ENCODE measurements at places on chromosomes 11 and 22.

DNA sequence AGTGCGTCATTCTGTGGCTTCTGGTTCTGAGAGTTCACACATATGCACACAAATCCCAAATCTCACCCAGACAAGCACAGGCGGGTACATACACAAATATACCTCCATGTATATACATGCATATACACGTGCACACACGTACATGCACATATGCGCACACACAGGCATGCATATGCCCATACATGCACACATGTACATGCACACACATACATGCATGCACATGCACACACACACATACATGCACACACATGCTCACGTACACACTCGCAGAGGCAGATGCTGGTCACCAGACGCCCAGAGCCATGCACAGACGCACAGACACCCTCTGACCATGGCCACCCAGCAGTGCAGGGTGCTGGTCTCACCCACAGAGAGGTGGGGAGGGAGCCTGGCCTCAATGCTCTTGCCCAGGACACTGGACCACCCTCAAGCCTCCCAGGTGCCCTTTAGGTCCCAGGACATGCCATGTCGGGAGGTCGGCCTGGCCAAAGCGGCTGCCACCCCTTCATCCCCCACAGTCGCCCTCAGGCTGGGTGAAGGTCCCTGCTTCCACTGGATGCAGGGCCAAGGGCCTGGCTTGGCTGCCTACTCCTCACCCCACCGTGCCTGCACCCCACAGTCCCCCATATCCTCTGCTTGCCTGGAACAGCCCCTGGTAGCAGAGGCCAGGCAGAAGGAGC is 9.5 kb downstream of the DUSP8 start:
- DNase-seq = no peak

DNA sequence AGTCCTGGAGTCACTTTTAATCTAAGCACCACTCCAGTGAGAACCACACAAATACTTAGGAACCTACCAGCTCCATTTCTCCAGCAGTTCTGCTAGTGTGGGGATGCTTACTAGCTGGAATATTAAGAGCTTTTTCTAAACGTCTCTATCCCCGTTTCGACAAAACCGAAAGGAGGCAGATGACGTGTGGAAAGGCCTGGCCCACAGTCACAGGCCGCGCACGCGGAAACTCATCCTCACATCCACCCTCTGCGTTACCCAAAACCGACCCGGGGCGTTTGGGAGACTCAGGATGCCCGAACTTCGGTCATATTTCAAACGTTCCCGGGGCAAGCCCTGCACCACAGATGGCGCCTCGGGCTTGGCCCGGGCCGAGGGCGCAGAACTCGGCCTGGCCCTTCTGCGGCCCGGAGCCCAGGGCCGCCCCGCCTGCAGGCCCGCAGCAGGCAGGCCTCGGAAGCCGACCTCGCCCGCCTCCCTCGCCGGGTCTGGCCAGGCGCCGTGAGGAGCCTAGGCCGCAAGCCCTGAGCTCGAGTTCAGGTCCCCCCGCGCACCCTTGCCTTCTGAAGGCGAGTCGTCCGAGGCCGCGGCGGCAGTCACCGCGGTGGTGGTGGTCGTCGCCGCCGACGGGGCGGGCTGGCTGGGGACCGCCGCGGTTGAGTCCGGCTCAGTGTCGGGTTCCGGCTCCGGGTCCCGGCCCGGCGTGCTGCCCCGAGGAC is 473 bp downstream of the FNBP4 start:
- DNase-seq = no peak

DNA sequence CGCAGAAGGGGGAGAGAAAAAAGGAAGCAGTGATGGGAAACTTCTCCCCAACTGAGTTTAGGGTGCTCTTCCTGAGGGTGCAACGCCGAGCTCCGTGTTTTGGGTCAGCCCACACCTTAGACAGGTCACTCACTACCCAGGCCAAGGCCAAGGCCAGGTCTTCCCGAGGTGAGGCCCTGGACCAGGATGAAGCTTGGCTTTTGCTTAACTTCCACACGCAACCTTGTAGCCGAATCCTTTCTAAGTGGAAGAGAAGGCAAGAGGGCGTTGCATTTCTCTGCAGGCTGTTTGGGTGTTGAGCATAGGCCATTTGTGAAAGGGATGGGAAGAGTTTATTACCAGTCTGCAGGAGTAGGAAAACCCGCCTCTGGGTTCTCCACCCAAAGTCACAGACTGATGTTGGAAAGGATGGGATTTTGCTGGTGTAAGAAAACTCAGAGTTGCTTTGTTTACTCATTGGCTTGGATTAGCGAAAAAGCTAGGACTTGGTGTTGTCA is 1.5 kb downstream of the KREMEN1 start:
- DNase-seq = no peak

DNA sequence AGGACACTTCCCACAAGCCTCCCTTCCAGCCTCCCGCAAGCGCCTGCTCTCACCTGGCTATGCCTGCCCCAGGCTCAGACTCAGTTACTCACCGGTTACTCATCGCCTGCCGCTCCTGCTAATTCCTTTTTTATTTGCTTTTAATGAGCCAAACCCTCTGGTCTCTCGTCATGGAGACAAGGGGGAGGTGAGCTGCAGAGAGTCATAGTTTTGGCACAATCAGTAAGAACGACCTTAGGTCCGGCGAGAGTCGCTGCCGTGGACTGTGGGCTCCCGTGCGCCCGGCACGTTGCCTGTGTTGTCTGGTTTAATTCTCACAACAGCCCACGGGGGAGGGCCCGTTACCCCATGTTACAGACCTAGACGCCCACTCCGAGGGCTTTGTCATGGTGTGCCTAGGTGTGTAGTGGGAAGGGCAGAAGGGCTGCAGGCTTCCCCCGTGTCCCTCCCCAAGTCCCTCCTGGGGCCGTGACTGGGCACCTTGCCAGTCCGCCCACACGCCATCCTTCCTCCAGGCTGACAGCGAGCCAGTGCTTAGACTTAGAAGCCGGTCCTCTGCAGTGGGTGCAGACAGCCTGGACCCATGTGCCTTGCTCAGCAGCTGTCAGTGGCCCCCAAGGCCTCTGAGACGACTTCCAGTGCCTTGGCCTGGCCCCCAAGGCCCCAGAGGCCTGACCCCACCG is 42.2 kb downstream of the WNT7B start:
- DNase-seq = peak; percentile 71

- DNase-seq = no peak
Measured at GRCh38 chr11:120285256-120285655, 39.8 kb upstream of the TLCD5 start.

DNA sequence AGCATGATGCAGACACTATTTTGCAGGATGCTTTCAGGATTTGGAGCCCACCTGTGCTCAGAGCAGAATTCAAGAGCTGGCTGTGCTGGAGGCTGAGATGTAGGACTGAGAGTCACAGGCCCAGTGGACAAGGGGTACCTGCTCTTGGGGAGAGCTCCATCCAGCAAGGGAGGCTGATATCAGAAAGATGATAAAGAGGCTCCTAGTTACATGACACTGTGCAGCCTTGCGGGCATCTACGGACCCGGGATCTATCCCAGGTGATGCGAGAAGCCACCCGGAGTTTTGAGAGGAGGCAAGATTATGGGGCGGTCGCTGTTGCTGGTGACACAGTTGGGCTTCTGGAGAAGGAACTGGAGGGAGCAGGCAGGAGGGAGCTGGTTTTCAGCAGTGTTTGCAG is 579.0 kb downstream of the TBC1D22A start:
- no peak for DNase-seq

- DNase-seq = no peak
Measured at GRCh38 chr11:17238377-17238776, 30.6 kb upstream of the PIK3C2A start.

DNA sequence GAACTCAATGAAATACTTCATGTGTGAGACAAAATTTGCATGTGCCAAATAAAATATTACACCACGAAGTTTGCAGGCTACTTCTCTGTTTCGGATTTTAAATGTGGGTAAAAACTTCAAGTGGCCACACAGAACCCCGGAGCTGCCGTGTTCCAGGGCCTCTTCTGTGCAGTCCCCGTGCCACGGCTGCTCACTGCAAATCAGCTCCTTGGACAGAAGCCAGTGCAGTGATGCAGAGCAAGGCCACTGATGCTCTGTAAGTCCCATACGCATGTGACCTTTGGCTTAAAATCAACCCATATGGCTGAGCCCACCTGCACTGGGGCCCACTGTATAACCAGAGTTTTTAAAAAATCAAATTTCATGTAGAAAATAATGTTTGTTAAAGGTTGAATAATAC is 1309.4 kb downstream of the TBC1D22A start:
- no peak for DNase-seq

DNA sequence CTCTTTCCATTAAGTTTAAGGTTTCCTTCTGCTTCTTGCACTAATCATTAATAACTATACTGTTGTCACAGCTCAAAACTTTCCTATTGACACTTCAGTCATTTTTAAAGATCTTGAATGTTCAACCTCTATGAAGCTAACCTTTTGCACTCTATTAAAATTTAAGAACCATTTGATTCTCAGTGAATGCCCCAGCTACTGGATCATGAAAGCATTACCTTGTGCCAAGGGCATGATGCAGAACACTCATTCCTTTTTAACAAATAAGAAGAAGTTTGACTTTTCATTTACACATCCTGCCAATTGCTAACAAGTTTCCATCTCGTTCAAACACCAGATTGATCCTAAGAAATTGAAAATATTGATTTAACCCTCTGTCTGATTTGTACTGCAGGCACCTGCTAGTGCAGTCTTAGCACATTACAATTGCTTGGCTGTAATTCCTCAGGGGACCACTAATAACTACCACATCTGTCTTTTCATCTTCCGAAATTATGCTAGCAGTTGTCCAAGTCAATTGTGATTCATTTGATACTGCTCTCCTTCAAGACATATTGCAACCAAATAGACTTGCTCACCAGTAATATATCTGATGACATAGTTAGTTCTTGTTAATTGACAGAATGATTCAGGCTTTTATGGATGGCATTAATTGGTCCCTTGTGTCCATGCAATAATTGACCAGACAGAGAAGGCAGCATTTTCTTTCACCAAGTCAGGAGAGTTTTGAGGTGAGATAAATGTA is 158.4 kb downstream of the TEAD1 start:
- DNase-seq = no peak

GRCh38 chr11:1007279-1007678 is 29.2 kb downstream of the MUC6 start:
- DNase-seq = no peak

DNA sequence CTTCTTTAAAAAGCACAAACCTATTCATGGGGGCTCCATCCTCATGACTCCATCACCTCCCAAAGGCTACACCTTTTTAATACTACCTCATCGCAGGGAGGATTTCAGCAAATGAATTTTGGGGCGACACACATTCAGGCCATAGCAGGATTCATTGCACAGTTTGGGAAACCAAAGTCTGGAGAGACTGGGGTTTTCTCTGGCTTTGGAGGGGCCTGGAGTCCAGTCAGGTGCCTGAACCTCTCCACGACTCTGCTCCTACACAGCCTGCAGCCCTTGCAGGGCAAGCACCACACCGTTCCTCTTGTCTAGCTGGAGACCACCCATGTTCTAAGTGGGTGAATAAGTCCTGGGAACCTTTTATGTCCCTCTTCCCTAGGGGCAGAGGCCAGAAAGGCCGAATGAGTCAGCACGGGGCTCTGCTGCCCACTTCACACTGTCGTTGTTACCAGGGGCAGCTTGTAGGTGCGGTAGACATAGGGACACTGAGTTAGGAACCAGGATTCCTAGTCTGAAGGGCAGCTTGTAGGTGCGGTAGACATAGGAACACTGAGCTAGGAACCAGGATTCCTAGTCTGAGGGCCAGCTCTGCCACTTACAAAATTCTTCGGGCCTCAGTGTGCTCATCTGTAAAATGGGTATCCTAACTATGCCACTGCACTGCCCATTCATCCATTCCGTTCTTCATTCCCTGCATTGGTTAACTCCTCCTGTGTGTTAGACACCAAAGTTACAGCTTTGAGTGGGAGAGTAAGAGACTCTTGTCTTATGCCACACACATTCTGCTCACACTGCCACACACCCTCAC is 251.7 kb upstream of the B3GAT1 start:
- DNase-seq = no peak

- DNase-seq = no peak
Measured at GRCh38 chr11:117226388-117227385, 5.2 kb downstream of the PCSK7 start.

DNA sequence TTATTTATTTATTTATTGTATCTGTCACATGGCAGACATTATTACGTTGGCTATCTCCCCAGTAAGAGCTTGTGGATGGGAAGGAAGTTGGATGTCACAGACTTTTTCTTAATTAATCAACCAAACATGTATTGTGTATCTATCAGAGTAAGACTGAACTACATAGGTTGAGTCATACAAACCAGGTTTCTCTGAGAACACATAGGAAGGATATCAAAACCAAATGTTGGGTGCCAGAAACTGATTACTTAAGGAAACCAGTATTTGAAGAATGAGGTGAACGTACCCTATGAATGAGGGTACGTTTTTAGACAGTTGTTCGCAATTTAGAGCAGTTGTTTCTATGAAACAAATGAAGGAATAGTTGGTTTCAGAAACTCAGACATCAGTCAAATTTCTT is 136.4 kb downstream of the SLC17A6 start:
- DNase-seq = no peak

DNA sequence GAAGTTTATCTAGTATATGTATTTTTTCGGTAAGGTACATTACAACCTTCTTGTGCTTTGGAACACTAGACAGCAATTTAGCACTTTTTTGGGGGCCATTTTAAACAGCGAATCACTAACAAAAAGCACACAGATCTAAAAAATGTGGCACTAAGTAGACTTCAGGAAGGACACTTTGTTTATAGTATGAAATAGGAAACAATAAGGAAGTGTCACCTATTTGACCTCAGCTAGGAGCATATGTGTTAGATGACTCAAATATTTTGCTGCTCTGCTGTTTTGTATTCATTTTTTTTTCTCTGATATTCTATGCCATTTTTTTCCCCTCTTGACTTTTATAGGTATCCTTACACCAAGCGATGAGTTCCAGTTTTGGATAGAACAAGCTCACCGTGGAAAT is 5.6 kb downstream of the DYNC2H1 start:
- no peak for DNase-seq

DNA sequence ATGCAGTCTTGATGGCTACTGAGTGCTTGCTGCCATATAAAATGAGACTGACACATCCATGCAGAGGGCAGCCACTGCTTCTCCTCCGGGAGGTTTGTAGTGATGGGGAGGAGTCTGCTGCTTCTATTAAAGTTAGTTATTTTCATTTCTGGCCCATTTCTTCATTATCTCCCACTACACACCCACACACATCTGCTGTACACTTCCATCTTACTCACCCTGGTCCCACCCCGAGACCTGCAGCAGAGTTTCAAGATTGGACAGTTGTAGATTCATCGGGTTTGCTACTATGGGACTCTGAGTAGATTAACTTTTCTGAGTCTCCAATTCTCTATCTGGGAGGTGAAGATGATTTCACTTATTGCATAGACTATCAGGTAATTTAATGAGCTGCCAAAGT is 176.2 kb upstream of the SNX19 start:
- DNase-seq = no peak
